ENCODE measurements at places on chromosomes 11 and 22. TPM values are rescaled to one million over a fixed set of nuclear protein-coding genes. Genes with fewer than 3 reads are reported as not detected.

- no peak overlapping the region for H3K4me3 ChIP-seq
- H3K27me3 ChIP-seq: peaks cover 8% of the 10 kb centered on the region
- no peaks in the 10 kb centered on the region for H3K4me1 ChIP-seq
These were observed 32.2 kb upstream of the AMOTL1 start for GRCh38 chr11:94735907-94736306.

DNA sequence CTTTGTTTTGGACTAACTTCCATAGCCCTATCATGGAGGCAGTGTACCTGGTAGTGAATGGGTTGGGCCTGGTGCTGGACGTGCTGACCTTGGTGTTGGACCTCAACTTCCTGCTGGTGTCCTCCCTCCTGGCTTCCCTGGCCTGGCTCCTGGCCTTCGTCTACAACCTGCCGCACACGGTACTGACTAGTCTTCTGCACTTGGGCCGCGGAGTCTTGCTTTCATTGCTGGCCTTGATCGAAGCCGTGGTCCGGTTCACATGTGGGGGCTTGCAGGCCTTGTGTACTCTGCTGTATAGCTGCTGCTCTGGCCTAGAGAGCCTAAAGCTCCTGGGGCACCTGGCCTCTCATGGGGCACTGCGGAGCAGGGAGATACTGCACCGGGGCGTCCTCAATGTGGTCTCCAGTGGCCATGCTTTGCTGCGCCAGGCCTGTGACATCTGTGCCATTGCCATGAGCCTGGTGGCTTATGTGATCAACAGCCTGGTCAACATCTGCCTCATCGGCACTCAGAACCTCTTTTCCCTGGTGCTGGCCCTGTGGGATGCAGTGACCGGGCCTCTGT lies 846 bp downstream of the RNF26 start:
- no peak for DNase-seq
- peak overlapping the region; percentile 88 for H3K4me3 ChIP-seq
- H3K36me3 ChIP-seq: no peaks in the 10 kb centered on the region
- peaks cover 14% of the 10 kb centered on the region for H3K4me1 ChIP-seq
- H3K27ac ChIP-seq: peak overlapping the region; percentile 79

DNA sequence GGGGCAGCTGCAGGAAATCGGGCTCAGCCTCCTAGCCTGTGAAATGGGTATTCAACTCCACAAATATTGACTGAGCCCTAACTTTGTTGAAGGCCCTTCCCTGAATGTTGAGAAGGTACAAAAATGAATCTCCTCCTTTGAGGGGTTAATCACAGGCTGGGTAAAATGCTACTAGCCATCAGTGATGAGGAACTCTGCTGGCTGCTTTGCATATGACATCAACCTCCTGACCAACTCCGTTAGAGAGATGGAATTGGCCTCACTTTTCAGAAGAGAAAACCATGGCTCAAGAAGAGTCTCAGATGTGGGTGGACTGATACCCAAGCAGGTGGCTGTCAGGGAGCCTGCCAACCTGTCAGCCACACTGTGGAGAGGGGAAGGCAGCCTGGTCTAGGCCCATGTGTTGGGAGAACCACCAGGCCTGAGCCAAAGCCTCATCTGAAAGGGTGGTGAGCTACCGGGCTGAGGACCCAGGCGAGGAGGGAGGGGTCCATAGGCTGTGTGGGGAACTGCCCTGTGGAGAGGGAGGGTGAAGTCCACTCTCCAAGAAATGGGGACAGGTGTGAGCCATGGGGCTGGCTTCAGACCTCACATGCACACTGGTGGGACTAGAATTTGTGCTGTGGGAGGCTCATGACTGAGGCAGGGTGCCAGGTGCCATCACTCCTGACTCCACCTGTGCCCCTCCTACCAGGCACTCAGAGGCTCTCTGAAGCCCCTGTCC lies 11.8 kb downstream of the CDCA5 start:
- no peak for DNase-seq
- no peaks in the 10 kb centered on the region for H3K4me1 ChIP-seq
- no peaks in the 10 kb centered on the region for H3K36me3 ChIP-seq

DNA sequence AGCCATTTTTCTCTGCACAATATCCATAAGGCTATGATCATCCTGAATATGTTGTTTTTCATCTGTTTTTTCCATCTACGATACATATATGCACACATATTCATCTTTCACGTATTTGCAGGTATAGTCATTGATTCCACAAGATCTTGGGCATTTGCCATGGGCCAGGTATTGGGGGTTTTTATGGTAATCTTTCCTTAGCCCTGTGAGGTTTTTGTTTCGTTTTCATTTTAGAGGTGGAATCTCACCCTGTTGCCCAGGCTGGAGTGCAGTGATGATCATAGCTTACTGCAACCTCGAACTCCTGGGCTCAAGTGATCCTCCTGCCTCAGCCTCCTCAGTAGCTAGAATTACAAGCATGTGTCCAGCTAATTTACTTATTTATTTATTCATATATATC lies 20.0 kb downstream of the CD6 start:
- no peak overlapping the region for H3K27ac ChIP-seq
- H3K4me3 ChIP-seq: no peak overlapping the region
- peaks cover 52% of the 10 kb centered on the region for H3K36me3 ChIP-seq
- H3K27me3 ChIP-seq: no peaks in the 10 kb centered on the region

DNA sequence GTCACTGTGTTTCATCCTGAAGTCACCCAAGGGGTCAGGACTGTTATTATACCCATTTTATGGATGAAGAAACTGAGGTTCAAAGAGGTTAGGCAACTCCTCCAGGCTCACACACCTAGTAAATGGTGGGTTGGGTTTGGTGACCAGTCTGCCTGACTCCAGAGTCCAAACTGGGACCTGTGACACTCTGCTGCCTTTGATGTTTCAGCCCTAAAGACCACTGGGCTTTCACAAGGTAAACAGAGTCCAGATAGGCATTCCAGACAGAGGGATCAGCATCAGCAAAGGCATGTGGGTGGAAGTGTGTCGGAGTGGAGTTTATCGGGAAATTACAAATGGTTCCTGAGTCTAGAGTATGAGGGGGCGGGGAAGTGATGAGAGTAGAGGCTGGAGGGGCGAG lies 38.5 kb downstream of the MICAL2 start:
- H3K27ac ChIP-seq: peak overlapping the region; percentile 32
- H3K4me1 ChIP-seq: peaks cover 12% of the 10 kb centered on the region
- H3K4me3 ChIP-seq: no peak overlapping the region
- DNase-seq: no peak

The TEX12 gene
- polyA plus RNA-seq: not detected

Measured in CD8-positive, alpha-beta memory T cell (primary cell).